ENCODE measurements at places on chromosomes 6 and 20.

GRCh38 chr20:18011482-18011881 lies 42.7 kb downstream of the MGME1 start:
- no peak for DNase-seq

GRCh38 chr6:111239461-111239860 lies 152.2 kb downstream of the SLC16A10 start:
- no peak for DNase-seq

- DNase-seq, result no peak
These were observed 298.1 kb downstream of the LAMA2 start for GRCh38 chr6:129181001-129181400.

DNA sequence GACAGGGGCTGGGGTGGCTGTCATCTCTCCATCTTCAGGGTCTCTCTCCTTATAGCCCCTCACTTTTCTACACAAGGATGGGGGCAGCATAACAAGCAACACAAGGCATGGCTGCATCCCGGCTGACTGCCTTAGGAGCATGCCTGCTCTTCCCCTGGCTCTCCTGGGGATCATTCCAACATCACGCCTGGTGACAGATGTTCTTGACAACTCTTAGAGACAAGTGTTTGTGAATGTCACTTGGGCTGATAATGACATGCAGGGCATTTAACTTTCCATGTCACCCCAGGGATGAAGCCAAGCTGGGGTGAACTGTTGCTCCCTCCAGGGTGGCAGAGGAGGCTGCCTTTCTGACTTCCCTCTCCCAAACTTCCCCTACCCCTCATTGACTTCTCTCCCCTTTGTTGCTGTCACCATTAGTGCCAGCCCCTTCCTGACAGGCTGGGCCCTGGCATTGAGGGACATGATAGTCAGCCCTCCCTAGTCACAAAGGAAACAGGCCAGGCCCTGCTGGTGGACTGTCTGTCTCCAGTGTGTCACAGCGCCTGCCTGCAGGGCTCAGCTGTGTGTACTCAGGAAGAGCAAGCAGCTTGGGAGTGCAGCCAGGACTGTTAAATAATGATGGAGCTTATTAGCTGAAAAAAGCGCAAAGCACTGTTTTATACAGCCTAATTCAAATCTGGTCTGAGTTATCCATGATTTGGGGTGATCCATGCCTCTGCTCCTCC lies 161.8 kb downstream of the LRFN2 start:
- DNase-seq, result no peak

GRCh38 chr6:116876107-116876506 lies 935 bp upstream of the RFX6 start:
- no peak for DNase-seq

DNA sequence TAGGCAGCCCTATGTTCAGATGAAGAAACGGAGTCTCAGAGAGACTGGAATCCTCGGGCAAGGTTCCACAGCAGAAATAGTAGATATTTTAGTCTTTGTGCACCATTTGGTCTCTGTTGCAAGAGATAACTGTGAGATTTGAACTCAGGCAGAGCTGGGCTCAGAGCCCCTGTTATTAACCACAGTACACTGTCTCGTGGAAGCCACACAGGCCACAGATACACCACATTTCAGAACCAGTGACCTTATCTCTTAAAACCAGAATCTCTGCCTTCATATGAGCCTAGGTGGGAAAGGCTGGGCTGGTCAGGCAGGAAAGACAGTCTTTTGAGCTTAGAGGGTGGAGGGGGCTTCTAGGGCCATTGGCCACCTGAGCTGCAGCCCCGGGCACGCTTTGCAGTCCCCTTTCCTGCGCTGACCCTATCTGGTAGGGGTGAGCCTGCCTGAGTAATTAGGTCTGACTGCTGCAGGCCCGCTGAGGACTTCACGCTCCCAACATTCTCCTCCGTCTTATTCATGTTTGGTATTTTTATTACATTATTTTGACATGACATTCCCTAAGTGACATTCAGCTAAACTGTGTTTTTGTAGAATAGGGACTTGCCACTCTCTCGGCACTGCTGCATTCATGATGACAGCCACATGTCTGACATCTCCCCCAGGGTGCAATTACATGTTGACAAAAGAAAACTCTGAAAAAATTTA lies 71.1 kb downstream of the KCNB1 start:
- DNase-seq, result no peak

- no peak for DNase-seq
These were observed 637.6 kb downstream of the RNF144B start for GRCh38 chr6:19024737-19025136.

DNA sequence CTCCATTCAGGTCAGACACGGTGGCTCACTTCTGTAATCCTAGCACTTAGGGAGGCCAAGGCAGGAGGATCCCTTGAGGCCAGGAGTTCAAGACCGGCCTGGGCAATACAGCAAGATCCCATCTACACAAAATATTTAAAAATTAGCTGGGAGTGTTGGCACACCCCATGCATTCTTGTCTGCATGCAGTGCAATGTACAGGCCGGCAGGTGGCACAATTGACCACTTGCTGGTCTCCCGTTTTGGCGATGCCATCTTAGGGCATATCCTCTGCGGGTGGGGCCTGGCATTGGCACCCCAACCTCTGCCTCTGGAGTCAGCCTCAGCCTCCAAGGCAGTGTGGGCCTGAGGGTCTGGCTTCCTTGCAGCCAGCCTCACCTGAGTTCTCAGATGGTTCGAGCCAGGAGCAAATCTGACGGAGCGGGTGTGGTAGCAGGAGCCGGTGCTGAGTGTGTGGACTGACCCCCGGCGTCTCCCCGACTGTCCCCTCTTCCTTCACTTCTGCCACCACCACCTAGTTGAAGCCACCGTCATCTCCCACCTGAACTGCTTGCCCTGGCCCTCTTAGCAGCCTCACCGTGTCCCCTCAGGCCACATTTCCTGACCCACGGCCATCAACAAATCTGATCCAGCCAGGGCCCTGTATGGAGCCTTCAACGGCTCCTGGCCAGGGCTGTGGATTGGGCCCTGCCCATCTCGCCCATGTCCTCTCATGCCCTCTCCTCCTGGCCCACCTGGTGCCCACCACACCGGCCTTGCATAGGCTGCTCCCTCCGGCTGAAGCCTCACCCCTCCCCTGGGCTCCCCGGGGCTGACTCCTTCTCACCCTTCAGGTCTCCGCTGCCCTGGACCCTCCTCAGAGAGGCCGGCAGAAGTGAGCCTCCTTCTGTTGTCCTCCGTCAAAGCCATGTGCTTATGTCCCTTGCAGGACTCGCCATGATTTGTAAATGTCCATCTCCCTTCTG lies 44.0 kb downstream of the EFCAB8 start:
- no peak for DNase-seq

DNA sequence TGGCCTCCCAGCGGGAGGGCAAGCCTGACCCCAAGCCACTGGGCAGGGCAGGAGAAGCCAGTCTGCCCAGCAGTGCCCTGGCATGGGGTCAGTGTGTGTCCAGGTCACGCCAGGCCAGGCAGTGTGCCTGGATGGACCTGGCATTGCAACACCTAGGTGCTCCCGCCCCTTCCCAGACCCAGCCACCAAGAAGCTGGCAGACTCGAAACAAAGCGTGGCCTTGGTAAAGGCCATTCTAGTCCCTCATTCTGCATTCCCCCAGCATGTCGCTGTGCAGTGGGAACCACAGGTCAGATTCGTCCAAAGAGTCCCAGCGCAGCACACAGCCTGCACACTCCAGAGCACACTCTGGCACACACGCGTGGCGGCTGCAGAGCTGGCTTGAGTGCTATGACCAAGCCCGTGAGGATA lies 19.3 kb upstream of the APMAP start:
- DNase-seq, result no peak

DNA sequence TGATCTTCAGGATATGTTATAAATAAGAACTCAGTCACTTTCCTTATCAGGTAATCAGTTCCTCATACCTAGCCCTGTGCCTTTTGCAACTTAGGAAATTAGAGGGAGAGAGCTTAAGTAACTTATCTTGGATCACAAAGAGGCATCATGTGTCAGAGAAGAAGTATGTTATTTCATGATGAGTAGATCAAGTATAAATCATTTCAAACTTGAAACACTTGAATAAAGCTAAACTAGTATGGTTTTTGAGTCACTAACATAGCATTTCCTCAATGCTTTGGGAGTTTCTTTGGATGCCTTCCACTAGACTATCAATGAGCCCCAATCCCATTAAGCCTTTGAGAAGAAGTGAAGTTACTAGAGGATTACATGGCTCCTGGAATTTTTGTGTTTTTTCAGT lies 102.6 kb upstream of the TNFAIP3 start:
- no peak for DNase-seq

DNA sequence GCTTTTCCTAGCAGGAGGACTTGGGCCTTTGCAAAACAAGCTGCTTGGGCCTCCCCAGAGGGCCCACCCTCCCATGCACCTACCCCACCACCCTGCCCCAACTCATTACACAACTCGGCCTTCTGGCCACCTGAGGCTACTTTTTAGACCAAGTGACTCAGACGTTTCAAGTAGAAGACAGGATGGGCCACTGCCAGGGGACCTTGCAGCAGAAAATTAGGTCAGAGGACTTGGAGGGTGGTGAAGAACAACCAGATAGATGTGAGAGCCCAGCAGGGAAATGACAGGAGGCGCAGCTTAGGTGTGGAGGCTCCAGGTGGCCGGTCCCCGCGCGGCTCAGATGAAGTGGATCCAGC lies 1.4 kb downstream of the PPP1R3D start:
- DNase-seq, result no peak

DNA sequence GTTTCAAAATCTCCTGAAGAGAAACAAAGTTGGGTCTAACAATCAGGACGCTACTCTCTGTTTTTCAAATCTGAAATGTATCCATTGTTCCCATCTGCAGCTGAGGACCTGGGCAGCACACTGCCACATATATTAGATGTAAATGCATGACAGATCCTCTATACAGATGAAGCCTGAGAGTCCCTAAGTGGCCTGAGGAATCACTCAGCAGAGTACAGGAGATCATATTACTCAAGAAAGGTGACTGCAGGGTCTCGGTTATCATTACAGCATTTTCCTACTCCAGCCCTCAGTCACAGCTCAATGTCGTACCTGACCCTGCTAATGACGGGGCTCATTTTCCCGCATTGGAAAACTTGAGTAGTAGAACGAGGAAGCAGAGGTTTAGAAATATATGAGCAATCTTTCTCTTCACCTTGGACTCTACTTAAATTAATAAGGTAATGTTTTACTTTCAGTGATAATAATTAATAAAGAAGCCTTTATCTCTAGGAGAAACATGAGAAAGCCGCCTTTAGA lies 256.2 kb upstream of the IRAK1BP1 start:
- no peak for DNase-seq

GRCh38 chr6:113104951-113105350 lies 752.2 kb upstream of the MARCKS start:
- no peak for DNase-seq

DNA sequence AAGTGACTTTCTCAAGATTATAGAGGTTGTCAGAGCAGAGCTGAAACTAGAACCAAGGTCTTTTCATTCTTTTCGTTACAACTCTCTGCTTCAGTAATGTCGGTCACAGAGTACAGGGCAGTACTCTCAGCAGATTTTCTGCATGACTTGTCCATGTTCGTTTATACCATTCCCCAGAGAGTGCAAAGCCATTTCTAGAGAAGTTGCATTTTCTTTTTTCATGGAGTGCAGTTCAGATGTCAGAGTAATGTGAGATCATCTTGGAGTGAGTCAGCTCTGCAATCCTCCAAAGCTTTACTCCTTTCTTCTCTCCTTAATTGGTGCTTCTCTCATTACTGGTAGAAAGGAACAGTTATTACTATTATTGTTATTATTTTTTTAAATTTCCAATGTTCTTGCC lies 115.6 kb upstream of the B3GAT2 start:
- no peak for DNase-seq

DNA sequence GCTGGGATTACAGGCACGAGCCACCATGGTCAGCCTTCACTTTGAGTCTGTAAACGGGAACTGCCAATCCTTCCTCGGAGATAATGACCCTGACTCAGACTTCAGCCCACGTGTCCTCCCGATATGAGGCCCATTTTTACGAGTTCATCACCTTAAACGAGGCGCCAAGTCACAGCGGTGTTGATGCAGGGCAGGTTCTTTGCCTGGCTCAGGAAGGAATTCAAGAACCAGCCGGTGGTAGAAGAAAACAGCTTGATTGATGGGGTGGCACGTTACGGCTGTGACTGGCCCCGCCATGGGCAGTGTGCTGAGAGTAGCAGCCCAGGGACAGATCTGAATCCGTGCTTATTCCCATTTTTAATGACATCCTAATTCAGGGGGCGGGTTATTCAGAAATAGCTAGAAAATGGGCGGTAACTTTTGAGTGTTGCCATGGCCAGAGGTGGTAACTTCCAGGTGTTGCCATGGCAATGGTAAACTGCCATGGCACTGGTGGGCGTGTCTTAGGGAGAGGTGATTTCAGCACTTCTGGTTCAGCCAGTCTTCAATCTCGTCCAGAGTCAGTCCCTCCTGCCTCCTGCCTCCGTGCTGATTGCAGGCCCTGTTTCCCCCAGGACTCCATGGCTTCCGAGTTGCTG lies 9.1 kb upstream of the MAP1LC3A start:
- no peak for DNase-seq

DNA sequence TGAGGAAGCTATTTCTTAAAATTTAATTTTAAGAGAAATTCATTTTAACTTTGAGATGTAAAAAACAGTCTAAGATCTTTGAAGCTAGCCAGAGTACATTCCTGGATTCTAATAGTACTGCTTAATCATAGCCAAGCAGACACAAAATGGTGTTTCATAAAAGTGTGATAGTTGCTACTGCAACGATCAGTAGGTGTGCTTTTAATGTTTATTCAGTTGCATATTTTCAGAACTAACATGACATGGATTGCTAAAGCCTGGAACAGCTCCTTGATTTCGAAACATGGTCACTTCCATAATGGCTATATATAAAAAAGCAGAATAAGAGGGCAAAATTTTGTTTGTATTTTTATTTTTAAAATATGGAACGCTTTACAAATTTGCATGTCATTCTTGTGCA lies 35.5 kb downstream of the SESN1 start:
- no peak for DNase-seq

GRCh38 chr6:372336-372911 lies 19.1 kb upstream of the IRF4 start:
- no peak for DNase-seq
